ENCODE measurements at places on chromosomes 7 and 10.
A peak's percentile ranks its signal among the peaks of the same experiment; 100 is the strongest.

- no peak for DNase-seq
Observed at GRCh38 chr10:96410296-96410695, 51.5 kb upstream of the OPALIN start.

DNA sequence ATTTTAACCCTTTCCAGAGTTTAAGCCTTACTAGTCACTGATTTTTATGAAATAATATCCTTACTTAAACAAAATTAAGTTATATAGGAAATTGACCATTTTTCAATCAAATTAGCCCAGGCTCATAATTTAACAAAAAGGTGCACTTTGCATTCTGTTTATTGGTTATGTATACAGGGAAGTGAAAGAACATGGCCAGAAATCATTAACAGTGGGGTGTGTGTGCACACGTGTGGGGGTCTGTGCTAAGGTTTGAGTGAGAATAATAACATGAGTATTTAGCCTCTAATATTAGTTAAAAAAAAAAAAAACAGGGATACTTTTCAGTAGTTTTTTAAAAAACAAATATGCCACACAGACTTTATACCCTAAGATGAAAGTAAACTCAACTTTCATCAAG, 510.5 kb upstream of the PFKP start:
- no peak for DNase-seq

GRCh38 chr10:104509981-104510380, 131.1 kb upstream of the SORCS3 start:
- no peak for DNase-seq

- DNase-seq = no peak
Observed at GRCh38 chr10:110842326-110842904, 29.3 kb upstream of the PDCD4 start.

DNA sequence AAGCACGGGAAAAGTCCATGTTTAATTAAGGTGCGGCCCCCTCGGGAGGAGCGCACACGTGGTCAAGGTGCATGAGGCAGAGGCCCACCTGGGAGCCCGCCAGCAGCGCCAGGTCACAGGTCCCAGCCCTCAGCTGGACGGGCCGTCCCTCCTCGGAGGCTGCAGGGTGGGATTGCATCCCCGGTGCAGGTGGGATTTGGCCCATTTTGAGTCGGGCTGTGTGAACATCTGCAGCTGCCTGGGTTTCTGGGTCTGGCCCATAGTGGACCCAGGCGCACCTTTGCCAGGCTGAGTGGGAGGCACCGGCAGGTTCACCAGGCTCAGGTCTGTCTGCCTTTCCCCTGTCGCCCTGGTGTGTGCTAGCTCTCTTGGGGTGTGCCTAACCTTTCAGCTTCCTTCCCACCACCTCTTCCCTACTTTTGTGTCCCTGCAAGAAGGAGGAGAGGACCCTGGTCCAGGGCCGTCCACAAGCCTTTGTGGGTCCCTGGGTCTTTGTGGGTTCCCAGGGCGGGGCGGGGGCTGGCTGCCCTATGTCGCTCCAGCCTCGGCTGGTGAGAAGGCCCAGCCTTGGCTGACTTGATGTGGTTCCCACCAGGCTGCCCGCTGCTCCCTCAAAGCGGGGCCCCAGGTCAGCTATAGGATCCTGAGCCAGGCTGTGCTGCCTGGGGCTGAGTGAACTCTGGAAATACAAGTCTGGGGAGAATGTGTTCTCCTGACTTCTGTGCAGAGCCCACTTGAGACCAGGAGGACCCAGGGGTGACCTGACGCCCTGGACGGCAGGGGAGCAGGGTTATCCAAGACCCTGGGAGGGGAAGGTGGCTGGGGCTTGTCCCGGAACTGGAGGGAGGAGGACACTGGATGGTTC, 186.7 kb upstream of the SHH start:
- no peak for DNase-seq

GRCh38 chr10:26977635-26978034, 116.9 kb upstream of the ABI1 start:
- no peak for DNase-seq

- DNase-seq = peak; percentile 66
Observed at GRCh38 chr7:112869111-112869774, 79.0 kb upstream of the TMEM168 start.

GRCh38 chr7:12694817-12695216, 7.4 kb downstream of the ARL4A start:
- DNase-seq = no peak

- no peak for DNase-seq
Observed at GRCh38 chr7:71182438-71182935, 50.5 kb downstream of the GALNT17 start.

- peak; percentile 60 for DNase-seq
Observed at GRCh38 chr7:127253281-127254162, 781 bp upstream of the GRM8 start.

GRCh38 chr10:32323051-32323450, 23.9 kb downstream of the EPC1 start:
- no peak for DNase-seq

GRCh38 chr10:131792011-131792651, 108.7 kb upstream of the PPP2R2D start:
- no peak for DNase-seq

DNA sequence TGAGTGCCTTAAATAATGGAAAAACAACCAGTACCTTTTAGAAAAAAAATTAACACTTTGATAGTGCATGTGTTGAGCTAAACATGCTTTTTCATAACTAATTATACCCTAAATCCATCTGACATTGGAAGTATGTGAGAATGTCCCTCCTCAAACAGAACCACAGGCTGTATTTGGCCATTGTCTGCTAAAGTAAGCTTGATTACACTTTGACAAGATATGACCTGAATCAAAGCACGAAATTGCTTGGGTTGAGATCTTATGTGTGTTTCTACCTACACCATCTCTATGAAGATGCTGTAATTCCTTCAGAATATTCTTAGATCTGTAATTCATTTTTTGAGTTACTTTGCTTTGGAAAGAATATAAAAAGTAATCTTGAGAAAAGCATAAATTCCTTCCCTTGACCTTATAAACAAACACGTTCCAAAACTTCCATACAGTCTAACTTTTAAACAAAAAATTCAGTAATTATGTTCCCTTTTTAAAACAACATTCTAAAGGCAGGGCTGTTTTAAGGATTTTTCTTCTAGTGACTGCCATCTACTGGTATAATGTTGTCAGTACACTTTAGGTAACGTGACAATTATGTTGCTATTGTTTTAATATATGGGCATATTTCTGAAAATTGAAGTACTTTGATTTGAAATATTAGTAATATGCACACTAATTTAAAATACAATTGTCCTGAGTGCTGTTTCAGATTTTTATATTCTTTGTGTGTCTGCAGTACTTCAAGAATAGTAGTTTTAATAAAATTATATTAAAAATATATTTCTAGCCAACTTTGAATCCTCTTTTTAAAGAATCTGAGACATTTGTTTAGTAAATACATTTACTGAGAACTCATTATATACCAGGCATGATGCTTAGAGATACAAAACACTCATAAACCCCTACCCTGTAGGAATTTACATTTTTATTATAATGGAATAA, 20.9 kb downstream of the CD36 start:
- DNase-seq = peak; percentile 74

- DNase-seq = peak; percentile 81
Observed at GRCh38 chr10:72126184-72126871, 38.0 kb upstream of the SPOCK2 start.

- DNase-seq = peak; percentile 11
Observed at GRCh38 chr7:28855538-28856217, 102.5 kb downstream of the TRIL start.

DNA sequence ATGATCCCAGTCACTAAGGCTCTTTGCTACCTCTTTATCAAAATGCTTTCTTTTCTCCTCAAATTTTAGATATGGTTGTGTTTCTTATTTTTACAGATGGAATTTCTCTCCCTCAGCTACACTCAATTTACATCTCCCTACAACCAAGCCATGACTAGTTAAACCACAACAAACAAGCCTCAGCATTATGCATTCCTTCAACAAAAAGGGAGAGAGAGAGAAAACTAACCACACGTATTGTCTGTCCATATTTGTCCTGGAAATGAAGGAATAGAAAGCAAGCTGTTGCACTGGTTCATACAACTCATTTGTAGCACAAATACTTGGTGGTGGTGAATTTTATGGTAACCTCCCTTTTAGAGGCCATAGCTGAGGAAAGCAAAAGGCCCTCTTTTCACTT, 286.4 kb downstream of the AHR start:
- no peak for DNase-seq

GRCh38 chr10:10363217-10363616, 654.5 kb upstream of the CELF2 start:
- no peak for DNase-seq

- DNase-seq = no peak
Observed at GRCh38 chr7:144649120-144649519, 186.7 kb downstream of the TPK1 start.

GRCh38 chr7:19242246-19242645, 97.0 kb upstream of the FERD3L start:
- DNase-seq = no peak

- no peak for DNase-seq
Observed at GRCh38 chr7:123024989-123025758, 29.7 kb upstream of the TAS2R16 start.

DNA sequence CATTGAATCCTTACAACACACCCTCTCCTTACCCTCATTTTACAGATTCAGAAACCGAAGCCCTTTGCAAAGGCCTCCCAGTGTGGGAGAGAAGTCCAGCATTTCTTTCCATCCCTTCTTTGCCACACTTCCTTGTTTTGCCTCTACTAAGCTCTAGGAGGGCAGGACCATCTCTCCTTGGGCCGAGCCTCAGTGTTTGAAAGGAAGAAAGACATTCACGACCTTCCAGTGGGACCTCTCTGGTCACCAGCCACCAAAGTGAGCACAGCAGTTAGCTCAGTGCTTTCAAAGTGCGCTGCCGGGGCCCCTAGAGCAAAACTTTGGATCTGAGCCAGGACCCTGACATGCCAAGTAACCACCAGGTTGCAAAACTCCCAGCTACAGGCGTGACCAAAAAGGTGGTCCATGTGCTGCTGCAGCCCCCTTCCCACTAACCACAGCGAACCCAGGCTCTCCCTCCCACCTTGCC, 12.4 kb downstream of the CTBP2 start:
- peak; percentile 91 for DNase-seq

DNA sequence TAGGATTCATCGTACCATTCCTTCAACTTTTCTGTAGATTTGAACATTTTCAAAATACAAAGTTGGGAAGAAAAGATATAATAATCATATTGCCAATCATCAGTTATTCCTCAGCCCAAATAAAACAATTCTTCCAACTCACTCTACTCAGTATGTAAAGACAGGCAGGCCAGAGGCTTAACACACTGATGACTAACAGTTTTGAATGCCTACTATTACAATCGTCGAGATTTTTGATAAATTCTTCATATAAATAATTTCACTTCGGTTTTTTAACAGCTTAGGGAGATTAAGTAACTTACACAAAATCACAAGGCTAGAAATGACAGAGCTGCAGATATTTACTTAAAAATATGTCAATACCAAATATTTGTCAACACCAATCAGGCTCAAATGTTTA, 17.6 kb downstream of the CYTH3 start:
- DNase-seq = no peak

DNA sequence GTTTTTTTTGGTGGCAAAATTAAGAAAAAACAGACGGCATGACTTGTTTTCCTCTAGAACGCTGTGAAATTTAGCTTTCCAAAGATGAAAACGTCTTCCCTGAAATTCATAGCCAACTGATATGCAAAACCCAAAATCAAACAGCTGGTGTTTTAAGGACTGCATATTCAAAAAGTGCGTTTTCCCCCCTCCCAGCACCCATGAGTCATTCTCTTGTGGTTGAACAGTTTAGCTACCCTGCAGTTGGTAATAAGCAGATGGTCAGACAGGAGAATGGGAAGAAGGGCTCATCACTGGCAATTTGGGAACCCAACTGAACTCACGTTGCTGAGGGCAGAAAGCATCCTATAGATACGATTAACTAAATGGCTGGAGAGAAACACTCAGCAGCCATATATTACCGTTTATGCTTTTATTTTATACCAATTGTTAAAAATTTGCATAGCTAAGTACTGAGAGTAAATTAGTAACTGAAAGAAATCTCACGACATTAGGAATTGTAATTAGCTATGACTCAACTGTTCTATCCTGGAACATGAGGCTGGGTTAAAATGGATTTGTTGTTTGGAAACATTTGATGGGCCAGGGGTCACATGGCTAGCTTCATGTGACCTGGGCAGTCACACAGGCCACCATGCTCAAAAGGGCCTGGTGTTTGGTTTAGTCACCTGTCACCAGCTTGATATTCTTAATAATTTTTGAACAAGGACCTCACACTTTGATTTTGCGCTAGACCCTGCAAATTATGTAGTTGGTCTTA, 343.1 kb downstream of the PHTF2 start:
- DNase-seq = no peak

- DNase-seq = no peak
Observed at GRCh38 chr7:91596287-91596686, 284.2 kb downstream of the MTERF1 start.

GRCh38 chr10:29804025-29804852, 169.5 kb upstream of the SVIL start:
- DNase-seq = no peak

DNA sequence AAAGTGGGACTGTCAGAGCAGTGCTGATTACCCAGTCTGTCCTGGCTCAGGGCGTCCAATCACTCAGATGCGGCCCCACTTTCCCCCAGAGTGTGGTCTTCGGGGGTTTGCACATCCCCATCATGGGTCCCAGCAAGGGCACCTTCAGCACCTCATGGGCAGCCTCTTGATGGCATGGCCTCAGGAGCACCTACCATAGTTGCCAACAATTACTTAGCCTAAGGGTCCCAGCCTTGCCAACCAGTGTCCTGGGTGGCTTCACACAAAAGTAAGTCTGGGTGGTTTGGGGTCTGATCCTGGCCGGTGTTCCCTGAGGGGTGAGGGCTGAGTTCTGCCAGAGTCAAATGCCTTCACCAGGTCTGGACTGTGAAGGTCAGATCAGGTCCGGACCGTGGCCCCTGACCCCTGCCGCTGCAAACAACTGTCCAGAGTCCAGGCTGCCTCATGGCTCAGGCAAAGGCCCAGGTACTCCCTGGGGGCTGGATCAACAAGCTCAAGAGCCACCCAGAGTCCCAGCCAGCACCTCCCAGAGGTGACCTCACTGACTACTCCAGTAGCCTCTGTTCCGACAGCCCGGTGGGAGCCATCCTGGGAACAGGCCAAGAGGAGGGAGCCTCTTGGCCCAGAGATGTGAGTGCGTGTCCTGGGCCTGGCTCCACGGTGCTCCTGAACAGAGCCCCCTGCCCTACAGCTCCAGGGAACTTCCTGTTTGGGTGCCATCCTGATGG, 6.2 kb upstream of the MARVELD1 start:
- DNase-seq = no peak

DNA sequence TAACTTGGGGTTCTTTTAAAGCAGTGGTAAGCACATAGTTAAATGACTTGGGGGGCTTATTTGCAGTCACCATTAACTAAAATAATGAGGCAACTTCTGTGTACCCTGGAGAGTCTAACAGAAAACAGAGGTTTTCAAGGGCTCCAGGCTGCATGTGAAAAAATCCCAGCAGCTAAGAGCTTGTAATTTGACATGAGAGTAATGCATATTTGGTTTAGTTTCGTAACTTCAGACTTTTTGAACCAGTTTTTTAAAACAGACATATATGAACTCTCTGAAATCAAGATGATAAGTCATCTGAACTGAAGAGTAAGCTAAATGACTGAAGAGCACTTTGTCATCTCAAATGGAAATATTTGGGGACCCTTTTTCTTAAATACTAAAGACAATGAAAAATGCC, 40.2 kb upstream of the IFRD1 start:
- no peak for DNase-seq
